Stimulated activated CD8-positive, alpha-beta memory T cell treated with anti-CD3 and anti-CD28 coated beads, Interleukin-7, amount 100 ng/mL, for 48 hours (primary cell): ENCODE measurements at places on chromosomes 6 and 20.
A peak's percentile ranks its signal among the peaks of the same experiment; 100 is the strongest.

DNA sequence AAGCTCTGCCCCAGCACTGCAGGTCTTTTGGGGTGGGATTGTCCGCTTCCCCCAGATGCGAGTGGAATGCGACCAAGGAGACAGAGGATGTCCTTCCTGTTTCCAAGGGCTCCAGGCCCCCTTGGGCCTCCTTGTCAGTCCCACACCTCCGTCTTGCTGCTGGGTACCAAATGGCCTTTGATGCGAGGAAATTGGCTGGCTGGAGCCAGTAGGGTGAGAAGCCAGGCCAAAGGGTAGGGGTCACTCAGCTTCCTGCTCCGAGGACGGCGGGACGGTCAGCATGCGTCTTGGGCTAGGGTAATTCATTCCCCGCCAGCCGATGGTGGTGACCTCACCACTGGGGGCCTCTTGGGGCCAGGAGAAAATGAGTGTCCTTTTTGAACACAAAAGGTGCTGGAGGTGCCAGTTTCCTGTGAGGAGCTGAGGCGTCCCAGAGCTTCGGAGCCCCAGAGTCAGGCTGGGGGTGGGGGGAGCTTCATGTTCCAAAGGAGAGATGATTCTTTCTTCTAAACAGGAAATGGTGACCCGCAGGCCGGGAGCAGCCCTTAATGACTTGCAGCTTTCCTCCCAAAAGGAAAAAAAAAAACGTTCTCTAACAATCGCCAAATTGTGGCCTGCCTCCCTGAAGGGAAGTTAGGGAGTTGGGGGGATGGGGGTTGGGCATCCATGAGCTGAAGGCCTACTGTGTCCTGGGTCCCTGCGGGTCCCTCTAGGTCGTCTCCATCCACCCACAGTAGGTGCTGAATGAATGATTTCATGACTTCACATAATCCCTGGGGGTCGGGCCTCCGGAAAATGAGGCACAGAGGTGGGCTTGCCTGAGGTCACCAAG, 6.7 kb downstream of the SNAI1 start:
- no peak for DNase-seq

- DNase-seq, result no peak
Observed at GRCh38 chr20:53739799-53740785, 146.5 kb upstream of the ZNF217 start.

DNA sequence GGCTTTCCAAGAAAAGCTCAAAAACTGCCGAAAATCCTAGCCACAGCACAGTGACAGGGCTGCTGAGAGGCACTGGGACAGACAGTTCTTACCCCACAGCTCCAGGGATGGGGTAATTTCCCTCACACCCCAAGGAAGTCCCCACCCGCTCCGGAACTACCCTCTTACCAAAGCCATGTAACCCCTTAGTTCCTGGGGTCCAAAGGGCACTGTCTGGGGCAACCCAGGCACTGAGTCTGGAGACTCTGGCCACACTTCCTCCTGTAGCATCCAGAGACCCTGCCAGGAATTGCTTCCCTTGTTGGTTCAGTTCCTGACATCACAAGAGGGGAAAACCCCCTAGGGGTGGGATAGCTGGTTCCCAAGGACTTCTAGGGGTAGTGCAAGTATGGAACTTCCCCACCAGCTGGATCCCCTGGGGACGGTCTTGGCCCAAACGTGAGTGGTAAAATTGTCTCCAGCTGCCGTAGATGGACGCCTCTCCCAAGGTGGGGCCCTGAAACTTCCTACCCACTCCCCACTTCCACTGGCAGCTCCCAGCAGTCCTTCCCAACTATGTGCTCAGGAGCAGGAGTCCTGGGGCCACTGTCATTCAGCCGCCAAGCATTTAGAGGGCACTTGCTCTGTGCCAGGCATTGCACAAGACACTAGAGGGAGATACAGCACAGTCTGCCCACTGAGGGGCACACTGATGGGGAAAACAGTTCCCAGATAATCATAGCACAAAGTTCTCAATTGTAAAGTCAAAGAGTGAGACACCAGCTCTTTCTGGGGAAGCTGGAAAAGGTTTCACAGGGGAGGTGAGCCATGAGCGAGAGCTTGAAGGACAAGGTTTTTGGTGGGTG, 17.2 kb upstream of the HCK start:
- no peak for DNase-seq

- DNase-seq, result no peak
Observed at GRCh38 chr20:41627611-41628244, 9.6 kb upstream of the CHD6 start.

GRCh38 chr6:124714728-124715127, 247.5 kb upstream of the RNF217 start:
- no peak for DNase-seq

- peak; percentile 96 for DNase-seq
Observed at GRCh38 chr6:43477235-43478007, at the start of gene TJAP1. Gene TJAP1, plus strand, starts transcription at chr6:43477570. Its CDS starts 21,432 bp downstream, at chr6:43499002.

DNA sequence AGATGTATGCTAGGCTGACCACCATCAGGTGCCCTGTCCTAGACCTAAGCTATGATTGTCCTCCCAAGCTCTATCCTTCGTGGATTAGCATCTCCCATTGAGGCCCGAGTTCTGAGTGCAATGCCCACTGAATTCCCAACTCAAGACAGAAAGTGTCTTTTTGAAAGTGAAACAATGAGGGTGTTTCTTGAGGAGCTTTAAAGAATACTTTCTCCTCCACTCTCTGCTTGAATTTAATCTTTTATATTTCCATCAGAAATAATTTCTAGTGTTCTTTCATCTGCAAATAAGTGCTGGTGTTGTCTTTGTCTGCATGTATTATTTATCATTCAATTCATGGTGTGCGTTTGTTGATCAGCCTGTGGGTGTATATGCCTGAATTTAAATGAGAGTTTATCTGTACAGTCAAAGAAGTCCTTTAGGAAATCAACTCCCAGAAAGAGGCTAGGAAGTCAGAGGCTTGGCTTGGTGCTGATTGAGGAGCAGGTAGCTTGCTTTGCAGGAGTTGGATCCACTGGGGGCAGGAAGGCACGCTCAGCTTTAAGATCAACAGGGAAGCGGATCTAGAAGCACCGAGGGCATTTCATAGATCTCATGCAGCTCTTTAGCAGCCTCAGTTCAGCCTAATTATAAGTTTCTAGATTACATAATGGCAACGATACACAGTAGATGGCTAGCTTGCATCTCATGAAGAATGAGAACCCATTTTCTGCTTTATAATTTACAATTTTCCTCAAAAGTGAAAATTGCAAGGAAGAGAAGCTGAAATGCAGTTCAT, 36.0 kb upstream of the CCN6 start:
- no peak for DNase-seq

- DNase-seq, result no peak
Observed at GRCh38 chr6:109073344-109074132, 21.1 kb downstream of the SESN1 start.
